GM12865 (cell line): ENCODE measurements at places on chromosomes 1 and 21.

GRCh38 chr21:44984792-44985440 is 45.1 kb downstream of the SLX9 start:
- DNase-seq = no peak

DNA sequence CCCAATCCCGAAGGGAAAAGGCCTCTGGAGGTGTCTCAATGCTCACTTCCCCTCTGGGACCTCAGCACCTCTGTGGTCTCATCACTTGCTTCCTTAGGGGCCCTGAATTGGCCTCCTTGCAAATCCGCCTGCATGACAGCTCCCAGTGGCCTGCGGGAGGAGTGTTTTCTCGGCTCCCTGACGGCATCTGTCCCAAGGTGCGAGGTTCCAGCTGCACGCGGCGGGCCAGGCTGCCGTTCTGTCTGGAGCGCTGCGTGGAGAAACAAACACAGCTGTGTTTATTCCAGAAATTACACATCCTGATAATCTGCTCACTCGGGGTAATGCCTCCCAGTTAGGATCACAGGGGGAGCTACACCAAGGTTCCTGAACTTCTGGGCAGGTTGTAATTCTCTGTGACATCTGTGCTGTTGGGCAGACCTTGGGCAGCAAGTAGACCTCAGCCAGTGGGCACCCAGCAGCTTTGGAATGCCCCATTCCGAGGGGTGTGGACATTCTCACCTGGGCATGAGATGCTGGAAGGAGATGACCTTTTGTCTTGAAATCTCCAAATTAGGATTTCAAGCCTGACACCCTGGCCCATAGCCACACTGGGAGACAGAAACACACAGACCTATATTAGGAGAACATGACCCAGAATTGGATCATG is 18.2 kb downstream of the EPHB2 start:
- no peak for DNase-seq

DNA sequence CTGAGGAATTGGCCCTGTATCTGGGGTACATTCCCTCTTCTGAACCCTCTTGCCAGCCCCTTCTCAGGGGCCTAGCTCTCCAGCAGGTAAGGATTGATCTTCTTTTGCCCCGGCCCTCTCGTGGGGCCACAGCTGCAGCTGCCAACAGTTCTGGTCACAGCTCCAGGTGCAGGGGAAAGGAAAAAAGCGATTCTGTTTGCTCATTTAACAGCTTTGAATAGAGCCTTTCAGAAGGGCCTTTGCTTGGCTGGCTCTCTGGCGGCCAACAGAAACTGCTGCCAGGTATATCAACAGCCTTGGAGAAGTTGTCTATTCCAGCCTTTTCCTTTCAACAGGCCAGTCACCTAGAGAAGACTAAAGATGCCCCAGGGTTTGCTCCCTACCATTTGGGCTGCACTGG is 16.1 kb upstream of the FMOD start:
- no peak for DNase-seq

- no peak for DNase-seq
Observed at GRCh38 chr21:45642122-45642813, 1.3 kb upstream of the PCBP3 start.

- DNase-seq = no peak
Observed at GRCh38 chr1:70436622-70437251, 25.7 kb downstream of the CTH start.

DNA sequence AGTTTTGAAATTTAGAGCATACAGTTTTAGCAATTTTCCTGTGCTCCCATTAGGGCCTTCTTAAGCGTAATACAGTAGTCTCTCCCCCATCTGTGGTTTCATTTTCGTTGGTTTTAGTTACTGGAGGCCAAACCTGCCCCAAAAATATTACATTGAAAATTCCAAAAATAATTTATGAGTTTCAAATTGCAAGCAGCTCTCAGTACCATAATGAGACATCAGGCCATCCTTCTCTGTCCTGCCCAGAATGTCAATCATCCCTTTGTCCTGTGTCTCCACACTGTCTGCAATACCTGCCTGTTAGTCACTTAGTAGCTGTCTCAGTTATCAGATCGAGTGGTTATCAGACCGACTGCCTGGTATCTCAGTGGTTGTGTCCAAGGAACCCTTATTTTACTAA is 45.4 kb downstream of the ADSS2 start:
- peak; percentile 87 for DNase-seq

GRCh38 chr1:10186331-10187025 is 23.9 kb upstream of the KIF1B start:
- DNase-seq = no peak

- DNase-seq = no peak
Observed at GRCh38 chr1:77056525-77056924, 162.7 kb downstream of the PIGK start.

DNA sequence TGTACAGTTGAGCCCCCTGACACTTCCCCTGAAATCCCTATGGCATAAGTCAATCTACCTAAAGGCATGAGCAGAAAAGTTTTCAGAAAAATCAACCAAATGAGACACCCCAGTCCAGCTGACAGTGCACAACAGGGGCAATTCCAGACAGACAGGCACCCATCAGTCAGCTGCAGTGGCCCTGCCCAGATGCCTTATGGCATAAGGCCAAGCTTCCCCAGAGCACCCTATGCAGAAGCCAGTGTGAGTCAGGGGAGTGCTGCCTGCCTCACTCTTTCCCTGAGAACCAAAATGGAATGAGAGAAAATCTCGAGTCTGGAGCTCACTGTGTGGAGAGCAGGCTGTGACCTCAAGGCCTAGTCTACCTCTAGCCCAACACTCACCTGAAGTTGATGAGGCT is 38.1 kb downstream of the MRAP start:
- no peak for DNase-seq

- DNase-seq = no peak
Observed at GRCh38 chr1:119652587-119652986, 4.5 kb upstream of the ZNF697 start.

DNA sequence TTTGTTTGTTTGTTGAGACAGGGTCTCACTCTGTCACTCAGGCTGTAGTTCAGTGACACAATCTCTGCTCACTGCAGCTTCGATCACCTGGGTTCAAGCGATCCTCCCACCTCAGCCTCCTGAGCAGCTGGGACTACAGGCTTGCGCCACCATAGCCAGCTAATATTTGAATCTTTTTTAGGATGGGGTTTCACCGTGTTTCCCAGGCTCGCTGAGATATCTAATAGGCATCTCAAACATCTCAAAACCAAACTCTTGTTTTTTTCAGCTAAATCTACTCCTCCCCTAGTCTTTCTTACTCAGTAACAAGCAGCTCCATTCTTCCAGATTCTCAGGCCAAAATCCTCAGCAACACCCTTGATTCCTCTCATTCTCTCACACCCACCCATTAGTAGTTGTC is 22.0 kb upstream of the SRRM1 start:
- DNase-seq = no peak

GRCh38 chr1:189103956-189104355 is 1373.7 kb downstream of the BRINP3 start:
- DNase-seq = no peak

DNA sequence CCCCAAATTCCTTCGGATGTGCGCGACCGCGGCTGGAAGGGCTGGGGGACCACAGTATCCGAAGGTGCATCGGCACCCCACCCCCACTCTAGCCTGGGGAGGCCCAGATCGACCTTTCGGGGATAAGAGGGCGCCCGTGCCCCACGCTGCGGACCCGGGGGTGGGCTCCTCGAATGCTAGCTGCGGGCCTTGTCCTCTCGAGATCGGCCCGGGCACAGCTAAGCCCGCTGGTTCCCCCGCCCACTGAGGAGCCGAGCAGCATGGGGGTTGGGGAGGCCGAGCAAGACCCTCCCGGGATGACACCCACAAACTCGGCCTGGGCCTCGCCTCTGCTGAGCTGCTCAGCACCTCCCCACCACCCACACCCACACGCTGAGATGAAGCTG is 653 bp upstream of the IFFO2 start:
- DNase-seq = no peak

- DNase-seq = no peak
Observed at GRCh38 chr1:207902566-207902965, 8.4 kb downstream of the CD34 start.

GRCh38 chr1:45608175-45609156 is 15.4 kb downstream of the CCDC17 start:
- DNase-seq = no peak
